Skeletal muscle cell (primary cell): ENCODE measurements at places on chromosomes 12 and 14.

DNA sequence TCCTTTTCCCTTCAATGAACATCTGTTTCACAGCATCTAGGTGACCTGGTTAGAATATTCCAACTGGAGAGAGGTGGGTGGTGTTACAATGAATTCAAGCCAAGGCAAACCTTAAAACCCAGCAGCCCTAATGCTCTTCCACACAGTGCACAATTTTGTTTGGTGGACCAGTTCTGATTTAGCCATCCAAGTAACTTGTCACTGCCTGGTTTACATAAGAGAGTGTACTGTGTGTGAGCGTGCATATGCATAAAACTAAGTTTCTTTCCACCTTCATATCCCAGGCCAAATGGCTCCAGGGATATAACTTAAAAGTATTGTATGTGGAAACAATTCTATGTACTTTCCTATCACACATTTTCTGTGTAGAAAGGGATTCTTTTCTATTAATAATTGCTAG is 200.4 kb upstream of the FAR2 start:
- no peak for DNase-seq

DNA sequence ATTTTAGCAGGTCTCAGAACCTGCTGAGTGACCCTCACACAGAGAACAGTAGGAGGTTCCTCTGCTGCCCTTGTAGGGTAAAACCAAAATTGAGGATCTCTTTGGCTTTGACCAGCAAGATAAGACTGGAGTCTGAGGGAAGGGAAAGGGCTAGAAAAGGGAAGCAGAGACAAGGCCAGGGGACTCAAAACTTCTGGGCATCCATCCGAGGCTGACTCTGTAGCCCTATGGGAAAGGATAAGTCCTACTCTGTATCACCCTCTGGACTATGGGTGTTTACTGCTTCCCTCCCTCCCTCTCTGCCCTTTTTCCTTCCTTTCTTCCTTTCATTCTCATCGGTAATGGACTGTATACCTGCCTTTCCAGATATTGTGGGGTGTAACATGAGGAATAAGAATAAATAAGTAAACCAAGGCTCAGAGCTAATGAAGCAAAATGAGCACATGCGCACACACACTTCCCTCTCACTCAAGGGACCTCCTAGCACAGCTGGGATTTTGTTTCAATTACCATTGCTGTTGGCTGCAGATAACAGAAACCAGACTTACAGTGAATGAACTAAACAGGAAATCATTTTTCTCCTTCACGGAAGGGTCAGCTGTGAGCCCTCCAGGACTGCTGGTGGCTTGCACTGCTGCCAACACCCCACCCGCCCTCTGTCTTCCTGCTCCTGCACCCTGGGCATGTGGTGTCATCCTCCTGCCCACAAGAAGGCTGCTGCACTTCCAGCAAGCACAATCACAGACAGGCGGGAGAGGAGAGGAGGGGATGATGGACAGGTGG is 404.4 kb upstream of the CCDC196 start:
- DNase-seq: no peak

DNA sequence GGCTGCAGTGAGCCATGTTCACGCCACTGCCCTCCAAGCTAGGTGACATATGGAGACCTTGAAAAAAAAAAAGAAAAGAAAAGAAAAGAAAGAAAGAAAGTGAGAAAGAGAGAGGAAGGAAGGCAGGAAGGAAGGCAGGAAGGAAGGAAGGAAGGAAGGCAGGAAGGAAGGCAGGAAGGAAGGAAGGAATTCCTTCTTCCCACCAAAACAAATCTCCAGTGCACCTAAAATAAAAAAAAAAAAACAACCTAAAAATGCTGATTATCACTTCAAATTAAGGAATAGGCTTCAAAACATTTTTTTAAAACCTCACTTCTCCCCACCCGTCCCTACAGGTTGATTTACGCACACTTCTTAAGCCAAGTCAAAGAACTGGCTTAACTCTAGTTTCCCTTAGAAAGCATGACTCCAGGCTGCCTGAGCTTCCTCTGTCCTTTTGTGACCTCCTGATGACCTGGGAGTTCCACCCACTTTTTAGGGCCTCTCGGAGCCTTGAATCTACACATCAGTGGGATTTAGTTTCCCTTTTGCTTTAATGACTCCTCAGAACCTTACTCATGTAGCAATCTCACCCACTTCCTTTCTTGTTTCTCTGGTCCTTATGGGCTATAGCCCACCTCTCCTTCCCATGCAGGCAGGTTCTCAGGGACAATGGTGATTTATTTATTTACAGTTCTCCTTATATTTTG is 18.6 kb downstream of the DUSP6 start:
- no peak for DNase-seq

DNA sequence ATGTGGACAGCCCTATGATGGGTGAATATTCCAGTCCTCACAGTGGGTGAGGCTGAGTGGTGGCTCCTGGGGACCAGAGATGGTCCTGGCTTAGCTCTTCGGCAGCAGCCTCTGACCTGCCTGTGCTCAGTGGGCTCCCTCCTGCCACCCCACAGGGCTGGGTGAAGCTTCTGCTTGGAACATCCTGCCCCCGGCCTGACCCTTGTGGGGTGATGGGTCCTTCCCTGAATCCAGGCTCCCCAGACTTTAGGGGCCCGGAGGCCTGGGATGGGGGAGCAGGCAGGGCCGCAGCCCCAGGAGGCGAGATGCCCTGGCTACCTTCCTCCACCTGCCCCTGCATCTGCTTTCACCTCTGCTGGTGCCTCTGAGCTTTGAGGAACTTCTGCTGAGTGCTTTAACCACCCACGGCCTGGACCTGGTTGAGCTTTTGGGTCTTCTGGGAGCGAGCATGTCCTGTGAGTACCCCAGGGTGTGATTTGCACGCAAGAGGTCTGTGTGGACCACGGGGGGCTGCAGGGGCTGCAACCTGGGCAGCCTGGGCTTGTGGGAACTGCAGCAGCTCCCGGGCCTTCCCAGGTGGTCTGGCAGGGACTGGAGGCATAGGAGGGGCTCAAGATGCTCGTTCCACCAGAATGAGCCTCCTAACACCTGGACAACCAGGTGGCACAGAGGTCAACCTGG is 159.5 kb downstream of the KIF26A start:
- DNase-seq: no peak

DNA sequence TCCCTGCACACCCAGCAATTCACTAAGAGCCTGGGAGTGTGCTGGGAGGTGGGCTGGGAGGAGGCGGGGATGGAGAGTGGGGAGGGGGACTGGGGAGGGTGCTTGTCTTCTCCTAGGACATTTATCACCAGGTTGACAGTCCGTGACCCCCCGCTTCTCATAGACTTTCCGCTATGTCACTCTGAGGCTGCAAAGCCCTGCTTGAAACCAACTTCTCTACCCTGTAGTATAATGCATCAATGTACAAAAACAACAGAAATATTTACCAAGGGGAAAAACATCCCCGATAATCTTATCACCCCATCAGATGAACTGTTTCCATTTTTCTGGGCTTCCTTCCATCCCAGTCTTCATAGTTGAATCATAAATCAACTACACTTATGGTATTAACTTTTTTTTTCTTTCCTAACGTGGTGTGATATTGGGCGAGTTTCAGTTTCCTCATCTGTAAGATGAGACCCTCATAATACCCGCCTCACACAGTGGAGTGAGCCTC is 28.6 kb upstream of the BATF start:
- no peak for DNase-seq

- DNase-seq: no peak
Measured at GRCh38 chr12:116366824-116367223, 89.3 kb upstream of the MED13L start.
